ENCODE measurements at places on chromosomes 5 and 9.

DNA sequence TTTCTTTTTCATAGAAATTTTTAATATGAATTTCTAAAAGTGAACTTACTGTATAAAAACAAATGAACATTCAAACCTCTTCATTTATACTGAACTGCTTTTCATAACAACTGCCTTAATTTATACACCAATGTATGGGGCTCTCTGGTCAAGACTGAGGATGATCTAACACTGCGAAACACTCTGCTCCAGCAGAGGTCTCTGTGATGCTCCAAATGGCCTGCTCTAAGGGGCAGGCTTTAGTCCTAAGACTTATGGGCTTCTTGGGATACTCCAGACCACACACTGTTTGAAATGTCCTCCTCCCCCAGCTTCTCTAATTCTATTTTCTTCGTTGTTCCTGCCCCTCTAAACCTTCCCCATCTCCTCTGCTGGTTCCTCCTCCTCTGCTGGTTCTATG, 58.5 kb downstream of the LIFR start:
- DNase-seq, result peak; percentile 35

DNA sequence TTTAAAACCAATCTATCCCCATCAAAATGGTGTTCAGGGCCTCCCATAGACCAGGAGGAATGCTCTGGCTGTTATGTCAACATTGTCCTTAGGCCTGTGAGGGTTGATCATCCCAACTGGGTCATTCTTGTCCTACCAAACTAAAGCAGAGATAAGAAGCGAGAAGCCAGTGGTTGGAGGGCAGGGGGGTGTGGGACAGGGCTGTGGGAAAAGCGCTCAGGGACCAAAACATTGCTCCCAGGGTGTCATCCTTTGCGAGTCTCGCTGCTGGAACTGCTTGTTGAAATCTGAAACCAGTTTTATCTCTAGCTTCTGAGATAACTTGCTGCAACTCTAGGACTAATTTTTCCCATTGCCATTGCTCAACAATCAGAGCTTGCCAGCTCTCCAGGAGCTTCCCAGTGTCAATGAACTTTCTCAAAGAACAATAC, 48.1 kb downstream of the SPATA31C2 start:
- DNase-seq, result peak; percentile 80

DNA sequence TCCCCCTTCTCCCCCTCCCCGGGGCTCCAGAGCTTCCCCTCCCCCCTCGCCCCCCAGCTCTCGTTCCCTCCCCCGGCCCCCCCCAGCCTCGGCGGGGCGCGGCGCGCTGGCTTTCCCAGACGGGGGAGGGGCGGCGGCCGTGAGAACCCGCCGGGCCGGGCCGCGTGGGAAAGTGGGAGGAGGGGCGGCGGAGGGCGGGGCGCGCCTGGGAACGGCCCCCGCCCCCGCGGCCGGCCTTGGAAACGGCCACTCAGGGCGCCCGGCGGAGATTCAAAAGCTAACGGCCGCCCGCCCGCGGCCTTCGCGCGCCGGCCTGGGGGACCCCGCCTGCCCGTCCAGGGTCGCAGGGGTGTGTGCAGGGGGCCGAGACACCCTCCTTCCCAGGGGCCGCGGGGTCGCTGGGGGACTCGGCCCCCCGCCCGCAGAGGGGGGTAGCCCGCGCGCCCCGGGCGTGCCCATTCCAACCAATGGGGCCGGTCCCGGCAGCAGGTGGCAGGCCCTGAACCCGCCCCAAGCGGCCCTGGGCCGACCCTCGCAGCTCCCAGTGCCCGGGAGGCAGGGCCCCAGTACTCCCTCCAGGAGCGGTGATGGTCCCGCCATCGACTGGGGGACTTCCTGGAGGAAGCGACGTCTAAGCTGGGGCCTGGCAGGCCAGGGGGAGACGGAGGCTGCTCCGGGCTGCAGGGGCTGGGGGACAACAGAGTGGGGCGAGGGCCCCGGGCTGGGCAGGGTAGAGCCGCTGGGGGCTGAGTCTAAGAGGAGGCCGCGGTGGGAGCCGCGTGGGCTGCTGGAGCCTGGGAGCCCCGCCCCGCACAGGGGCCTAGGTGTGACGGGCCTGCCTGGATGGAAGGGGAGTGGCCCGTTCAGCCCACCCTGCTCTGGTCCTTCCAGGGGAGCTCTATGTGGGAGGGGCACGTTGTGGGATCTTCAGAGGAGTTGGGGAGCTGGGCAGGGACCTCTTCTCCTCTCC, 14.2 kb upstream of the NRARP start:
- DNase-seq, result no peak

DNA sequence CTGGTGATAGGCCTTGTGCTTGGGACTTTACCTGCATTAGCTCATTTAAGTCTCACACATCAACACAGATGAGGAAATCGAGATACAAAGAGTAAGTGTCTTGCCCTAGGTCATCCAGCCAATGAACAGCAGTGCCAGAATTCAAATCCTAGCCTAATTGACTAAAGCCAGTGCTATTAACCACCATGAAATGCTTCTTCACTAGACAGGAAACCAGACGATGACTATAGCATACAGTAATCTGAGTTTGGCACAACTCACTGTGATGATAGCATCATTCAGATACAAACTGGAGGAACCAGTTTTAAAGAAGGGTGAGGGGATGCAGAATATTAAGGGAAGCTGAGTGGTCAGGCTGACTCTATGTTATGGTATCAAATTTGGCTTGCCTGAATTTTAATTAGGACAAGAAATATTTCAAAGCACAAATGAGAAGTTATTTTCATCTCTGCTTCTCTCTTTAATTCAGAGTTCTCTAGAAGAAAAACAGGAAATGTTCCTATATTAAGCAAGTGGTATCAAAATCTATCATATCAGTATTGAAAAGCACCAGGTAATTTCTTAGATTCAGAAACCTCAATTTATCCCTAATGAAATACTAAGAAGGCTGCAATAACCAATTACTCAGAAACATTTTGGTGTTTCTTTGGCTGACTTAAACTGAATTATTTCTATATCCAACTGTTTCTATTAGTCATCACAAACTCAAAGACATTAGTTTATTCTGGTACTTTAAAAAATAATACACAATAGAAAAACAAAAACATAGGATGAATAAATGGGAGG, 147.0 kb upstream of the RASA1 start:
- peak; percentile 96 for DNase-seq

DNA sequence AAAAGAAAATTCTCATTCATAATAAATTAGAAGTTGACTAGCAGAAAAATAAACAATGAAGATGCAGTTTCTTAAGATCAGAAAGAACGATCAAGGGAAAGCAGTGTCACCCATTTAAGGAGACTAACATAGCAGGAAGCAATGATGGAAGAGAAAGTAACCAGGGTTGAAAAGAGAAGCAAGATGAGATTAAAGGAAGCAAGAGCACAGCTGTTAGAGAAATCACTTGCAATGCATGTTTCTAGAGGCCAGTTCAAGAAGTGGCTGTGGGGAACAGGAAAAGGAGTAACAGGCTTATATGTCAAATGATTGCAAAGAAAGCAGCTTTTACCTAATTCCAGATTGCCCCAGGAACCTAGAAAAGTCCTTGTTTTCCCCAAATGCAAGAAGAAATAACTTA, 46.8 kb upstream of the SLC1A1 start:
- no peak for DNase-seq

DNA sequence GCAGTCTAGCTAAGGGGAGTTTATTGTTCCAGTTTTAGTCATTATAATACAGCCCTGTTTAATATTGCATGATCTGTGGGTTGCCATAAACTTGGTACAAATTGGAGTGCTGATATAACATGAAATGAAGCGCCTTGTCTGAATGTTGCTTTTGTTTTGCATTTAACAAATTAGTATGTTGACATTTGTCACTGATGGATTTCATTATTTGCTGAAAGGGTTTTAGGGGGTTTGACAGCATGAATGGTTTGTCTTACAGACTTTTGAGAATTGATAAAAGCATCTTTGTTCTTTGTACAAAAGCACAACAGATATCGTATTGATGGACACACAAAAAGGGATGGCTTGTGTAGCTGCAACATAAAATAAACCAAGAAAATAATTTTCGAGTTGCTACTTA, 178.3 kb downstream of the AOPEP start:
- DNase-seq, result no peak

- no peak for DNase-seq
Observed at GRCh38 chr5:66642538-66642937, 46.3 kb downstream of the MAST4 start.

DNA sequence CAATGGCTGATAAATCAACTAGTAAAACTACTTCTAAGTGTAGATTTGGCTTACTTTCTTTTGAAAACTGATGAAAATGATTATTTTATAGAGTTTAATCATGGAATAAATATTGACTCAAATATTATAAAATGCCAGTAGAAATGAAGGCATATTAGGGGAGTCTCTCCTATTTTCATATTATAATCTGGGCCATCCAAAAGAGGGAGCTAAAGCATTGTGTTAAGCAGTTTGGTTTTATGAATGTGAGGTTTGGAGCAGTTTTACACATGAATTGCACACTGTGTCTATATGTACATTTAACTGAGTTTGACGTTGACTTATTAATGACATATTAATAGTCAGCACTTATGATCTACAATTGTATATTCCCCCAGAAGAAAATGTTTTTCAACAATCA, 17.4 kb downstream of the CDH9 start:
- DNase-seq, result peak; percentile 22

GRCh38 chr5:157288405-157289163, 22.7 kb downstream of the CYFIP2 start:
- no peak for DNase-seq

- DNase-seq, result no peak
Observed at GRCh38 chr5:83426855-83427254, 44.7 kb upstream of the VCAN start.

- DNase-seq, result no peak
Observed at GRCh38 chr5:169088028-169088725, 212.8 kb downstream of the SLIT3 start.

GRCh38 chr9:77161966-77162365, 15.4 kb upstream of the VPS13A start:
- DNase-seq, result no peak

DNA sequence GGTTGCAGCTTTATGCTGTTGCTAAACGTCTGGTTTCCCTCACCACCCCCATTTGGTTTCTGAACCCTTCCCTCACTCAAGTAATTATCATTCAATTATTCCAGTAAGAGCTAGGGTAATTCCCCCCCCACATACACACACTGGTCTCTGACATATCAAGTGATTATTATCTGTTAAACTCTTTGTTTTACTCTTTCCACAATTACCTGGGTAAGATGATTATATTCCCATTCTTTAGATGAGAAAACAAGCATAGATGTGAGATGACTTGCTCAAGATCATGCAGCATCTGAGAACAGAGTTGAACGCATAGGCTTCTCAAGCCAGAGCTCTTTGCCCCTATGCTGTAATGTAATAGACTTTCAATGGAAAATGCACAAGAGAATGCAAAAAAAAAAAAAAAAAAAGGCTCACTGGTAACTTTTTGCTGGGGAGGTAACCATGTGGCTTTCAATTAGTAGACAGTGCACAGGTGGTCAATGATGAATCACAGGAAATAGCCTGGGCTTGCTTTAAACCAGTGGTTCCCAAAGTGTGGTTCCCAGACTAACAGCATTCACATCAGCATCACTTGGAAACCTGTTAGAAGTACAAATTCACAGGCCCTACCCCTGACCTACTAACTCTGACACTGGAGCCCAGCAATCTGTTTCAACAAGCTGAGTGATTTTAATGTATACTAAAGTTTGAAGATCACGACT, 87.6 kb downstream of the PIK3R1 start:
- no peak for DNase-seq

DNA sequence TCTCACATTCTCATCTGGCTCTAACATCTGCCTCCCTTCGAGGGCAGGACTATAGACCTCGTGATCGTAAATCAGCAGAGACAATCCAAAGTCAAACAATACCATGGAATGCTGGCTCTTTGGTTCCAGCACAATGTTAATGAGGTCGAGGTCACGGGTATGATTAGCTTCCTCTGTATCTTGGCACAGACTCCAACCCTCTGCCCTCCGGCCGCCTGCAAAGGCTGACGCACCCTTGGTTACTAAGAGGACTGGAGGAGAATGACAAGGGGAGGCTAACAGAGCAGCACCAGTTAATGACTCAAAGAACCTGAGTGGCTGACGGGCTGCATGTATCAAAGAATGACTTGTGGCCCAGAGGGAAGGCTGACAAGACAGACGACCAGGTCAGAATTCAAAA, 10.1 kb downstream of the LHFPL2 start:
- peak; percentile 93 for DNase-seq

- no peak for DNase-seq
Observed at GRCh38 chr9:128118472-128118857, 9.1 kb downstream of the PTGES2 start.

GRCh38 chr9:131418143-131419025, 24.5 kb downstream of the PRRC2B start:
- DNase-seq, result no peak

- DNase-seq, result peak; percentile 30
Observed at GRCh38 chr9:87375397-87376073, 122.1 kb upstream of the DAPK1 start.

GRCh38 chr5:161803-162110, 29.5 kb upstream of the LRRC14B start:
- DNase-seq, result no peak

DNA sequence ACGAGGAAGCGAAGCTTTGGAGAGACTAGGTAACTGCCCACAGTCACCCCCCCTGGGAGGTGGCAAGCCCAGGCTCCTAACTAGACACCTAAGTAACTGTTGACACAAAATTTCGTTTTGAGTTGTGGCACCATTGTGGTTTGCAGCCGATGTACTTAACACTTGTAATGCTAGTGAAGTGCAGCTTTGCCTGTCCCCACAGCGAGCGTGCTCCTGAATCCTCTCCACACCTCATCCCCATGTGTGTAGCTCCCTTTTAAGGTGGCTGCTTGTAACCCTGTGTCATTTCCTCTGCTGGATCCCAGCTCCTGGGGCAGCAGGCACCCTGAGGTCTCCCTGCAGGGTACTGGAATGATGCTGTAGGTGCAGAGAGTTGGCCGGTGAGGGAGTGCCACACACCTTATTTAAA, 114.9 kb downstream of the TRIO start:
- DNase-seq, result no peak

DNA sequence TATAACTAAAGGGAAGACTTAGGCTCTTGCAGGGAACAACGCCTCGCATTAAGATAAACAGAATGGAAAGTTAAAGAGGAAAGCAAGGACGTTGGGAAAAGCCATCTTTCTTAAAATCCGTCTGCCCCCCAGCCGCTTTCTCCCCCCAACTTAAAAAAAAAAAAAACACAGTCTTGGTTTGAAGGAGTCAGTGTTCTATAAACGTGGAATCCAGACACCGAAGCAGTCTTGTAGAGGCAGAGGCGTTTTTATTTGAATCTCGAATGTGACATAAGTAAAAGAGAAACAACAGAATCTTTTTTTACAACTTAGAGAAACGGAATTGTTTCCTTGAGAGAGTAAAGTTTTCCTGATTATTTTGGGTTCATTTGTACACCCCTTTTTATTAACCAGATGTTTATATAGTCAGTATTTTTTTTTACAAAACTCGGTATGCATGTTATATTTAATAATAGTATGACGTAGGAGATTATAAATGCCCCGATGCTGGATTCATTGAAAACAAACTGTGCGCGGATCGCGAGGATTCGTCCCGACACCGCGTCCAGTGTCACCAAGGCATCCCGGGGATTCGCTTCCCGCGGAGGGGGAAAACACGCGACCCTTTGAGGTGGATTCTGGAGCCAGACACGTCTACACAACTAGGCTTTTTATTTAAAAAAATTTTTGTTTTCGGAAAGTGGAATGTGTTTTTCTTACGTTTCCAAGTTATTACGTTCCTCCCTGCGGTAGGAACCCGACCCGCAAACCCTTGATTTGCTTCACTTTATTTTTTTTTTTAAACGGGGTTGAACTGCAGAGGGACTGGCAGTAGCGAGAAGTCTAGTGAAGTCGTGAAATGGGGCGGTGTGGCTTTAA, 6.7 kb downstream of the PTCH1 start:
- peak; percentile 13 for DNase-seq

- DNase-seq, result no peak
Observed at GRCh38 chr9:136982232-136983051, at the start of gene LCNL1. LCNL1 (plus strand) TSS chr9:136982993; CDS start chr9:136983587, 594 bp downstream.

- DNase-seq, result no peak
Observed at GRCh38 chr9:135341612-135342169, 137.9 kb upstream of the PPP1R26 start.
